Dermis blood vessel endothelial cell (primary cell): ENCODE measurements at places on chromosomes 3 and 15. TPM values are rescaled to one million over a fixed set of nuclear protein-coding genes. Genes with fewer than 3 reads are reported as not detected.

LXN gene
- 82.5 and 93.8 TPM in 2 replicates for total RNA-seq

MINAR1 gene
- 0.47 and 0.51 TPM in 2 replicates for total RNA-seq

TBC1D21 gene
- not detected in 2 replicates for total RNA-seq

HEXA gene
- total RNA-seq, result 62.9 and 72.8 TPM in 2 replicates

GP5 gene
- total RNA-seq, result under 0.01 and 0.28 TPM in 2 replicates

GOLGA8R gene
- 0.37 and 1.0 TPM in 2 replicates for total RNA-seq

CRABP1 gene
- total RNA-seq, result not detected in 2 replicates

IL5RA gene
- not detected in 2 replicates for total RNA-seq

ZXDC gene
- total RNA-seq, result 22.2 and 22.8 TPM in 2 replicates

DCUN1D1 gene
- 34.0 and 37.0 TPM in 2 replicates for total RNA-seq

IGDCC3 gene
- not detected in 2 replicates for total RNA-seq

PLA2G4D gene
- 0.17 TPM in 1 of 2 replicates, not detected in the other for total RNA-seq

SFMBT1 gene
- total RNA-seq, result 3.4 and 3.9 TPM in 2 replicates

RETNLB gene
- not detected in 2 replicates for total RNA-seq

TRAT1 gene
- not detected in 2 replicates for total RNA-seq

C15orf62 gene
- total RNA-seq, result 1.0 and 2.1 TPM in 2 replicates

CIAO2A gene
- total RNA-seq, result 38.9 and 46.6 TPM in 2 replicates

ABHD2 gene
- total RNA-seq, result 51.7 and 75.6 TPM in 2 replicates
